ENCODE measurements at places on chromosomes 1 and 21.

DNA sequence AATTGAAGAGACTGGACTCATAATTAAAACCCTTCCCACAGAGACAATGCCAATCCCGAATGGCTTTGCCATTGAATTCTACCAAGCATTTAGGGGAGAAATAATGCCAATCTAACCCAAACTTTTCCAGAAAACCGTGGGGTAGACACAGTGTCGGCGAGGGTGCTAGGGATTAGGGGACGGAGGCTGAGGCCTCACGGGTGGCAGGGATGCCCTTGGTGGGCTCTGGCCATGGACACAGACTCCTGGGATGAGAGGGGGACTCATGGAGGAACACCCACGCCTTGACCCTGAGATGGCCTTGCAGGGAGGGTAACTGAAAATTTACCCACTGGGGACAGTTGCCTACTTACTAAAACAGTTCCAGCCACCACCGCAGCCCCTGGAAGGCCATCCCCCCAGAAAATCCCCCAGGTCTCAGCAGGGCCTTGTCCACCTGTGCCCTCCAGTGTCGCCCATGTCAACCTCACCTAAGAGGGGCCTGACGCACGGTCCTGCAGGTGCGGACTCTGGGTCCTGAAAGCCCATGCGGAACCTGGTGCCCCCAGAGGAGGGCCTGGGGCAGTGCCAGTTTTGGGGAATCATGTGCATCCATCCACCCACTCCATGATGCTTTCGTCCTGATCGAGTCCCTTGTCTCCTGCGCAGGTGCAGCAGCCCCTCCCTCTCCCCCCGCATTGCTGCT lies 1.9 kb downstream of the KRTAP10-5 start:
- peaks cover 71% of the 10 kb centered on the region for H3K27me3 ChIP-seq
- H3K27ac ChIP-seq = no peak overlapping the region
- no peak for DNase-seq
- H3K4me3 ChIP-seq = no peak overlapping the region
- peaks cover 19% of the 10 kb centered on the region for H3K4me1 ChIP-seq

GRCh38 chr1:203442821-203443220 lies 32.8 kb upstream of the PRELP start:
- H3K36me3 ChIP-seq = no peaks in the 10 kb centered on the region
- H3K27me3 ChIP-seq = peaks cover 100% of the 10 kb centered on the region
- no peak overlapping the region for H3K4me3 ChIP-seq
- no peak for DNase-seq

DNA sequence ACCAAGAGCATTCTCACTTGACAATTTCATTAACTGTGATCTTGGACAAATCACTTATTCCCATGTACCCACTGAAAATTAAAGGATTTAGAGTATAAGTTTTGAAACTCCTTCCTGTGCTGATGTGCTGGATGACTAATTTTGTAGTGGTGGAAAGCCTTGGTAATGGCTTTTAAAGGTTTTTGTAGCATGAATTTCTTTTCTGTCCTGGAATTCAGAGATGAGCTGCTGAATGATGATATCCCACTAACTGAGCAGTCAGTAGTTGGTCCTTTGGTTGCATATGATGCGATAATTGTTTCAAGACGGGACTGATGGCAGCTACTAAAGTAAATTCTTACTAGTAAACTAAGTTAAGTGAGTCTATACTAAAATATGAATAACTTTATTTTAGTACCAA lies 5.2 kb downstream of the RPL5 start:
- H3K36me3 ChIP-seq = peaks cover 100% of the 10 kb centered on the region
- DNase-seq = no peak
- no peak overlapping the region for H3K4me3 ChIP-seq
- H3K4me1 ChIP-seq = peaks cover 52% of the 10 kb centered on the region
- H3K27me3 ChIP-seq = no peaks in the 10 kb centered on the region

GRCh38 chr1:220217383-220217988 lies 54.8 kb downstream of the RAB3GAP2 start:
- no peaks in the 10 kb centered on the region for H3K4me1 ChIP-seq
- no peak overlapping the region for H3K27ac ChIP-seq
- peak; percentile 44 for DNase-seq
- no peaks in the 10 kb centered on the region for H3K36me3 ChIP-seq

DNA sequence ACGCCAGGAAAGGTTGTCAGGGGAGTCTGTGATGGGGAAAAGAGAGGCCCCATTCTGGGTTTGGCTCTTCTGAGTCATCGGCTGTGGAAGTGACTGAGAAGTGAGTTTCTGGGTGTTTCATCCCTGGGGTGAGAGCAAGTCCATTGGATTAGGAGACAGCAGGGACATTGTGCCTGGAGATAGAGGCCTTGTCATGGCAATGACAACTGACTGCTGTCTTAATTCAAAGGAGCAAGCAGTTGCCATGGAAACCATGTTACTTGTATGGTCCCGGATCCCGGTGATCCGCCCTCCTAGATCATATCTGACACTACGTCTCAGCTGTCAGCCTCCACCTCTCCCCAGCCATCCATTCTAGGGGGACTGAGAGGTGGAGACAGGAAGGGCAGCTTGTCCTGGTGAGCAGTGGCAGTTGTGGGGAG lies 34.4 kb downstream of the KIAA0040 start:
- DNase-seq = no peak
- no peaks in the 10 kb centered on the region for H3K4me1 ChIP-seq
- H3K27ac ChIP-seq = peak overlapping the region; percentile 3
- peaks cover 5% of the 10 kb centered on the region for H3K36me3 ChIP-seq
- no peak overlapping the region for H3K4me3 ChIP-seq

GRCh38 chr21:40803101-40803500 lies 43.9 kb downstream of the DSCAM start:
- H3K4me3 ChIP-seq = no peak overlapping the region
- H3K27me3 ChIP-seq = no peaks in the 10 kb centered on the region
- no peak for DNase-seq
- H3K36me3 ChIP-seq = no peaks in the 10 kb centered on the region
- no peak overlapping the region for H3K27ac ChIP-seq
- H3K4me1 ChIP-seq = no peaks in the 10 kb centered on the region

DNA sequence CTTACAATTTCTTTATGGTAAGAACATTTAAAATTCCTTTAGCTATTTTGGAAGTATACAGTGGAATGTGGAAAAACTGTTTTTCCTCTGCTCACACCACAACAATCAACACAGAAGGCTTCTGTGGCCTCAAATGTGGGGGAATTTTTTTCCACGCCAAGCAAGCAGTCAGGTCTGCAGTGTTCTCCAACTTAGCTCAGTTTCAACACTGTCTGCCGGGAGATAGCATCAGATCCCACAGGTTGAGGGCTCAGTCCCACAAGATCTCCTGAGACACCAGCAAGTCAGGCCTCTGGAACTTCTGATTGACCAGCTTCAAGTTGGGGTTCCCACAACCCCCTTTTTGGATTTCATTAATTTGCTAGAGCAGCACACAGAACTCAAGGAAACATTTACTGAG lies 50.3 kb downstream of the PTBP2 start:
- no peak overlapping the region for H3K4me3 ChIP-seq
- H3K27ac ChIP-seq = no peak overlapping the region
- H3K4me1 ChIP-seq = no peaks in the 10 kb centered on the region

- H3K4me1 ChIP-seq = peaks cover 24% of the 10 kb centered on the region
- H3K27me3 ChIP-seq = no peaks in the 10 kb centered on the region
- H3K27ac ChIP-seq = no peak overlapping the region
- no peak overlapping the region for H3K4me3 ChIP-seq
- no peak for DNase-seq
These were observed 331.6 kb downstream of the SRGAP2C start for GRCh38 chr1:121516234-121516967.

DNA sequence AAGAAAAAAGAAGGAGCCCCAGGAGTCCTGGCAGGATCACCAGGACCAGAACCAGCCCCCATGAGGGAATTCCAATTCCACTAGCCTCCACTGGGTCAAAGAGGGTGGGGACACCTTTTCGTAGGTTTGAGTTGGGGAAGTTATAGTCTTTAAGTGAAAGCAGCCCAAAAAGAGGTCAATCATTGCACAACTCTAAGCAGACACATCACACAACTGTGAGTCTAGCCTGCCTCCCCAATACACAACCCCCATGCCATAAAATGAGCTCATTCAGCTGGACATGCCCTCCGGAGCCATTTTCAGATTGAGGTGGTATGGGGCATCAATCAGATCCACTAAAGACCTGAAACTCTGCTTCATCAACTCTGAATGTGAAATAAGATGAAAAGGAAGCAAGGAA lies 179.9 kb downstream of the NPHP4 start:
- no peak overlapping the region for H3K4me3 ChIP-seq
- no peak for DNase-seq
- H3K27ac ChIP-seq = no peak overlapping the region

- peaks cover 16% of the 10 kb centered on the region for H3K4me1 ChIP-seq
- DNase-seq = peak; percentile 38
- H3K36me3 ChIP-seq = peaks cover 9% of the 10 kb centered on the region
- no peaks in the 10 kb centered on the region for H3K27me3 ChIP-seq
- no peak overlapping the region for H3K27ac ChIP-seq
These were observed 56.9 kb downstream of the SLC45A1 start for GRCh38 chr1:8374812-8375211.

- no peak overlapping the region for H3K4me3 ChIP-seq
- H3K4me1 ChIP-seq = peaks cover 5% of the 10 kb centered on the region
- no peaks in the 10 kb centered on the region for H3K36me3 ChIP-seq
- peaks cover 70% of the 10 kb centered on the region for H3K27me3 ChIP-seq
These were observed 68.4 kb downstream of the TLR5 start for GRCh38 chr1:223074445-223075300.

GRCh38 chr1:47828978-47829377 lies 168.2 kb downstream of the TRABD2B start:
- H3K27me3 ChIP-seq = peaks cover 33% of the 10 kb centered on the region
- no peak for DNase-seq
- no peak overlapping the region for H3K4me3 ChIP-seq
- H3K4me1 ChIP-seq = no peaks in the 10 kb centered on the region
- no peaks in the 10 kb centered on the region for H3K36me3 ChIP-seq

DNA sequence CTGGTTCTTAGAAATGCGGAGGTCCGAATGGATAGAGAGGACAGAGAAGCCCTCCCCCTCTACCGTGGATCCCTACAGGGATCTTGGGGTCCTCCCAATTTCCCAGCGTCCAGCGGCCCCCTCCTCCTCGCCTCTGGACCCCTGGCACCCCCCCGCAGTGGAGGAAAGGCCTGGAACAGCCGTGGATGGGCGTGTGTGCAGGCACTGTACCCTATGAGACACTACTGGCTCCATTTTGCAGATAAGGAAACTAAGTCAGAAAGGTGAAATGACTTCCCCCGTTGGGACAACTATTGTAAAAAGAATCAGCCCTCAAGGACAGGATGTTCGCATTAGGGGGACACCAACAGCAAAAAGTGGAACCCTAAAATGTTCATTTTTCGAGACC lies 931 bp upstream of the CLSTN1 start:
- peaks cover 35% of the 10 kb centered on the region for H3K36me3 ChIP-seq
- H3K27ac ChIP-seq = peak overlapping the region; percentile 79
- H3K4me1 ChIP-seq = peaks cover 19% of the 10 kb centered on the region
- H3K4me3 ChIP-seq = peak overlapping the region; percentile 77

- H3K27me3 ChIP-seq = no peaks in the 10 kb centered on the region
- peaks cover 49% of the 10 kb centered on the region for H3K36me3 ChIP-seq
- H3K4me1 ChIP-seq = no peaks in the 10 kb centered on the region
- peak; percentile 96 for DNase-seq
- H3K4me3 ChIP-seq = peak within 1 kb of the TSS; percentile 79
- H3K27ac ChIP-seq = peak within 1 kb of the TSS; percentile 95
These were observed at the start of gene ATP1A1 for GRCh38 chr1:116372651-116373430. Gene ATP1A1, plus strand, starts transcription at chr1:116373244. Its CDS starts 268 bp downstream, at chr1:116373512.

DNA sequence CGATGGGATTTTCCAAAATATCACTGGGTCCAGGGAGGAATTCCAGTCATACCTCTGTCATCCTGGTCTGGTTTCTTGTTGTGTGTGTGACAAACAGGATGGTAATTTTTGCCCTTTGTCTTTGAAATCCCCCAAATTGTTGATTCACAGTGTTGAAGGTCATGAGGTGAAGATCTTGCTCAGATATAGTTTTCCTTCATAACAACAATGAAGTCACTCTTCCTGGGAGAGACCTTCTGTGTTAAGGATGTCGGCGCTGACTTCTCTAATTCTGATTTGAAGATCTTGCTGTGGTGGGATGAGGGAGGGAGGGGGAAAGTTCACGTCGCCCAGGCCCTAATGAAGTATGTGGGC lies 32.2 kb upstream of the MPZL1 start:
- no peaks in the 10 kb centered on the region for H3K4me1 ChIP-seq
- no peak for DNase-seq
- H3K27ac ChIP-seq = no peak overlapping the region
- peaks cover 88% of the 10 kb centered on the region for H3K27me3 ChIP-seq

GRCh38 chr1:94648225-94649007 lies 106.9 kb upstream of the F3 start:
- peaks cover 28% of the 10 kb centered on the region for H3K4me1 ChIP-seq
- no peaks in the 10 kb centered on the region for H3K27me3 ChIP-seq
- peak; percentile 75 for DNase-seq
- peaks cover 20% of the 10 kb centered on the region for H3K36me3 ChIP-seq

- no peaks in the 10 kb centered on the region for H3K36me3 ChIP-seq
- H3K4me3 ChIP-seq = no peak overlapping the region
- H3K27ac ChIP-seq = no peak overlapping the region
- DNase-seq = no peak
These were observed 236.1 kb upstream of the VAMP3 start for GRCh38 chr1:7535016-7535415.

DNA sequence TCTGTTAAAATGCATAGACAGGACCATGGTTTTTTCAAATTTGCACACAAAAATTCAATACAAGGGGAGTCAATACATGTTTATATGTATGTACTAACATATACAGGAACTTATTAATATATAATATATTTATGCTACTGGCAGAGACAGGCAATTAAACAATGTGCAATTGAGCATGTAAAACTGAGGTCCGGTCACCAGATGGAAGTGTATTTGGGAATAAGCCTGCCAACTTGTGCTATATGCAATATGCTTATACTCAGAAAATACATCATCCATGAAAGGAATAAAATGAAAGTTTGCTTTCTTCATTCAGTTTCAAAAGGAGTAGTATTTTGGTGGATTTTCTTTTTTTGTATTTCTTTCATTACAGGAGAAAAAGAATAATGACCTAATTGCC lies 640.2 kb upstream of the CXADR start:
- H3K27ac ChIP-seq = no peak overlapping the region
- no peak for DNase-seq
- H3K27me3 ChIP-seq = no peaks in the 10 kb centered on the region
- no peaks in the 10 kb centered on the region for H3K4me1 ChIP-seq

DNA sequence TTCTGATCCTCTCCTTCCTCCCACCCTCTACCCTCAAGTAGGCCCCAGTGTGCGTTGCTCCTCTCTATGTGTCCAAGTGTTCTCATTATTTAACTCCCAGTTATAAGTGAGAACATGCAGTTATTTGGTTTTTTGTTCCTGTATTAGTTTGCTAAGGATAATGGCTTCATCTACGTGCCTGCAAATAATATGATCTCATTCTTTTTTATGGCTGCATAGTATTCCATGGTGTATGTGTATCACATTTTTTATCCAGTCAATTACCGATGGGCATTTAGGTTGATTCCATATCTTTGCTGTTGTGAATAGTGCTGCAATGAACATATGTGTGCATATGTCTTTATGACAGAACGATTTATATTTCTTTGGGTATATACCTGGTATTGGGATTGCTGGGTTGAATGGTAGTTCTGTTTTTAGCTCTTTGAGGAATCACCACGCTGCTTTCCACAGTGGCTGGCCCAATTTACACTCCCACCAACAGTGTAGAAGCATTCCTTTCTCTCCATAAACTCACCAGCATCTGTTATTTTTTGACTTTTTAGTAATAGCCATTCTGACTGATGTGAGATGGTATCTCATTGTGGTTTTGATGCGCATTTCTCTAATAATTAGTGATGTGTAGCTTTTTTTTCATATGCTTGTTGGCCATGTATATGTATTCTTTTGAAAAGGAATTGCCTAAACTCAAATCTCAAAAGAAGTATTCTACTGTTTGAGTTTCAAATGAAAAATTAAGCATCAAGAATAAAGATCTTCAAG lies 116.9 kb downstream of the ETS2 start:
- H3K4me3 ChIP-seq = no peak overlapping the region
- H3K4me1 ChIP-seq = peaks cover 31% of the 10 kb centered on the region
- H3K27me3 ChIP-seq = no peaks in the 10 kb centered on the region
- DNase-seq = no peak

GRCh38 chr1:61162520-61163258 lies 80.3 kb downstream of the NFIA start:
- H3K36me3 ChIP-seq = no peaks in the 10 kb centered on the region

All from Calu3 (cell line).